ENCODE measurements at places on chromosomes 5 and 9. TPM values are rescaled to one million over a fixed set of nuclear protein-coding genes. Genes with fewer than 3 reads are reported as not detected.

DNA sequence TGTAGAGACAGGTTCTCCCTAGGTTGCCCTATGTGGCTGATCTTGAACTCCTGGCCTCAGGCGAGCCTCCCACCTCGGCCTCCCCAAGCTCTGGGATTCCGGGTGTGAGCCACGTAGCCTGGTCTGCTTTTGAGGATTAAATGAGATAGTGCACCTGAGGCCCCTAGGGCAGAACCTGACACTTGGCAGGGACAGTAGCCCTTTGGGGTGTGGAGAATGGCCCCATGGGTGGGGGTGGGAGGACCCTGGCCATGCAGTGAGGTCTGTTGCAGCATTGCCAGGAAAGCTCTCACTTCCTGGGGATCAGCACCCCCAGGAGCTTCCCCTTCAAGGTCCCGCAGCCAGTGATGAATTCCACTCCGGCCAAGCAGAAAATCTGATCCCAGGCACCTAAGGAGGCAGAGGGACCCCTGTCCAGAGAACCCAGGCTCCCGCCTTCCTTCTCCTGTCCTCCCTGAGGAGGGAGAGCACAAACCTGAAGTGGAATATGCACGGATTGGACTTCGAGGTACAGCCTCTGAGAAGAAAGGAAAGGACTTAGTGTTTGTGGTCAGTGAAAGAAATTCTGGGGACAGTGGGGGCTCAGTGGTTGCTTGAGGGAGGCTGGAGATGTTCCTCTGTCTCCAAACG, 73.9 kb upstream of the UNC5A start:
- no peak overlapping the region for H3K27ac ChIP-seq
- peak; percentile 3 for DNase-seq
- no peak overlapping the region for H3K4me3 ChIP-seq
- no peaks in the 10 kb centered on the region for H3K36me3 ChIP-seq
- no peaks in the 10 kb centered on the region for H3K4me1 ChIP-seq
- no peaks in the 10 kb centered on the region for H3K27me3 ChIP-seq

- no peaks in the 10 kb centered on the region for H3K36me3 ChIP-seq
- H3K27ac ChIP-seq = no peak overlapping the region
- DNase-seq = no peak
- no peaks in the 10 kb centered on the region for H3K4me1 ChIP-seq
- no peaks in the 10 kb centered on the region for H3K27me3 ChIP-seq
Observed at GRCh38 chr5:159593518-159594073, 263.3 kb upstream of the IL12B start.

DNA sequence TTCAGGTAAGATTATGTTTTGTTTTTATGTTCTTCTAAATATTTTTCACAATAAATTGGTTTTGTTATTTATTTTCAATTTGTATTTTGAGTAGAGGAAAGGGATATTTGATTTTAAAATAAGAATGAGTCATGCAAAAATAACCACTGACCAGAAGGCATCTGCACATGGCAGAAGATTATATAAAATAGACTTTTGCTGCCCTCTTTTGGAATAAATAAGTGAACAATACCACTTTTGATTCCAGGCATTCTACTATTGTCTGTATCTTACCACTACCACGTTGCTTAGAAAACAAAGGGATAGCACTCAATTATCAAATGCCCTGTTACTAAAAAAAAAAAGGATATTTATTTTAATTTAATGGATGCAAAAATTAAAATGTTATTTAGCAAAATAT, 227.3 kb upstream of the ITGA1 start:
- no peaks in the 10 kb centered on the region for H3K27me3 ChIP-seq
- no peaks in the 10 kb centered on the region for H3K4me1 ChIP-seq
- no peak overlapping the region for H3K4me3 ChIP-seq
- H3K36me3 ChIP-seq = no peaks in the 10 kb centered on the region

DNA sequence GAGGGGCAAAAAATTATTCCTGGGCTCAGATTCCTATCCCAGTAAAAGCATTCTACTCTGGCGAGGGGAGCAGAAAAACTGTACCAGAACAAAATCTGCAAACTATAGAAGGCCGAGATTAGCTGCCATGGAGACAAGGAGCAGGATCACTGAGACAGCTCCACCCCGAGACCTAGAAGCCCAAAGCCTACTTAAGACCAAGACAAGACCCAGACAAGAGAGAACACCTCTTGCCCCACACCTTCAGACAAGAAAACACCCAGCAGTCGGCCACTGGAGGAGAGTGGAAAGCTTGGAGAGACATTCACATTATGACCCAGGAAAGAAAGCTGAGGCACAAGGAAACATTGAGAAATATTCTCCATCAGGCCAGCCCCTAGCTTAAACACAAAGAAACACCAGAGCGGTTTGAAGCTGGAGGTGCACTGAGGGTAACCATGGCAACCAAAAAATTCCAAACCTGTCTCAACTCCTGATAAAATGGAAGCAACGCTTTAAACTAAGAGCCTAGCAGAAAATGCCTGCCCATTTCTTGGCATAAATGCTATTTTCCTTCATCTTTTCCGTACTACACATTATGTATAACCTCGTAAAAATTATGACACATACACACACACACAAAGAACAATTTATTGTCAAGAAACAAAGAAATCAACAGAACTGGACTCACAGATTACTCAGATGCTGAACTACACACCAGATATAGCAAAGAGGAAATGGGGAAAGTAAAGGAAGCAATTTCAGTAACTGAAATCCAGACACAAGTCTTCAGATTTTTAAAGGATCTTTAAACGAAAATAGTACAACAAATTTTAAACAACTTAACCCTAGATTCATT, 53.8 kb upstream of the FTMT start:
- H3K27ac ChIP-seq = no peak overlapping the region
- H3K4me1 ChIP-seq = no peaks in the 10 kb centered on the region
- DNase-seq = no peak
- H3K4me3 ChIP-seq = no peak overlapping the region

GRCh38 chr5:147504535-147504934, 5.3 kb downstream of the DPYSL3 start:
- no peak for DNase-seq
- no peaks in the 10 kb centered on the region for H3K27me3 ChIP-seq
- H3K4me1 ChIP-seq = peaks cover 8% of the 10 kb centered on the region
- H3K36me3 ChIP-seq = no peaks in the 10 kb centered on the region
- H3K27ac ChIP-seq = peak overlapping the region; percentile 93
- no peak overlapping the region for H3K4me3 ChIP-seq

DNA sequence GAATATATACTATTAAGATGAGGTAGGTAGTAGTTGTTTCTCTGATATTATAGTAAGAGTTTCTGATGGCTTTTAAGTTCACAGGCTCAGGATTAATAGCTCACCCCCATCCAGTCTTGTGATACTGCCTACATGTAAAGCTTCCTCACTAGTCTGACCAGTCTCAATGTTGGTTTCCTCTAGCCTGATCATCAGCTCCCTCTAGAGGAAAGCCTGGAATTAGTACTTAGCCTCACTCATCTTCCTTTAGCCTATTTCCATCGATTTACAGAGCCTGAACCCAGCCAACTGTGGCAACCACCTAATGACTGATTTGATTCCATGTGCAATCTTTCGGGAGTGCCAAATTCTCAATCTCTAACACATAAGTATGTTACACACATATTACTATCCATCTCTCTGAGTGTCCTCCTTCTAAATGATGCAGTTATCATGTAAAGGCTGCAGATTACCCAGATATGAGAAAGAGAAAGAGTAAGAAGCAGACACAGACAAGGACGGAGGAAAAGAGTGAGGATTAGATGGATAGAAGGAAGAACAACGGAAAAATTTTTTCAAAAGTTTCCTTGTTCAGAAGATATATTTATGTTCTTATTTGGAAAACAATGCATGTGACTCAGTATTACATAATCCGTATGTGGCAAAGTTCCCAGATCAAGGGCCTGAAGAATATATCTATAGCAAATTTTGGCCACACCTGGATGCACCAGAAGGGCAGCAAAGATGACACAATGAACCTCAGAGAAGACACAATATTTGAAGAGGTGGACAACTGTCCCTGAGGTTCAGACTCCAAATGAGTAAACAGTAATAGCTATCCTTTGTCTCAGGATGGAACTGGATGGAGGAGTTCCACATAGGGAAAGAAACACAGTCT, 333.7 kb downstream of the ELAVL2 start:
- no peaks in the 10 kb centered on the region for H3K4me1 ChIP-seq
- H3K27me3 ChIP-seq = no peaks in the 10 kb centered on the region
- no peak overlapping the region for H3K27ac ChIP-seq
- no peaks in the 10 kb centered on the region for H3K36me3 ChIP-seq
- DNase-seq = no peak

DNA sequence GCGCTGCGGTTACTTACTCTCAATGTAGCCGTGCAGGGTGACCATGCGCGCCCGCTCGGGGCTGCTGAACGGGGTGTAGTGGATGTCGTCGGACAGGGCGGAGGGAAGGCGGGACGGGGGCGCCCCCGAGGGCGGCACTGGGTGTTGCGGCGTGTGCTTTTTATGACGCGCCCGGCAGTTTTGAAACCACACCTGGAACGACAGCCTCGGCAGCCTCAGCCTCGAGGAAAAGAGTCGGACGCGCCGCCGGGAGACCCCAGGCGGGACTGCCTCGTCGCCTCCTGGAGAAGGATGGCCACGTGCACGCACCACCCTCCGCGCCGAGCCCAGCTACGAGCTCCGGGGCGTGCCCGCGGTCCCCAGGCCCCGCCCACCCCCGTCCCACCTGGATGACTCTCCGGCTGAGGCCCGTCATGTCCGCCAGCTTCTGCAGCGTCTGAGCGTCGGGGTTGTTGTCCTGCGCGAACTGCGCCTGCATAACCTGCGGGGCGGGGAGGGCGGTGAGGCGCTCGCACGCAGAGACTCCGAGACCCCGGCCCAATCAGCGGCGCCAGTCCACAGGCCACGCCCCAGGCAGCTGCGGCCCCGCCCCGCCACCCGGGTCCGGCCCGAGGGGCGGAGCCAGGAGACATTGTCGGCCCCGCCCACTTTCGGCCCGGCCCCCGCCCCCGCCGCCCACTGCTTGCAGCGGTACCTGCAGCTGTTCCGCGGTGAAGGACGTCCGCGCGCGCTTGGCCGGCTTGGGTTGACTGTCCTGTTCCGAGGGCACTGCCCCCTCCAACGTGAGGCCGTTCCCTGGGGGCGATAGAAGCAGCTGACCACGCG, 15.0 kb downstream of the LHX6 start:
- H3K4me3 ChIP-seq = peak overlapping the region; percentile 27
- H3K36me3 ChIP-seq = no peaks in the 10 kb centered on the region
- H3K4me1 ChIP-seq = no peaks in the 10 kb centered on the region
- no peak for DNase-seq

Gene PCA3
- total RNA-seq = not detected

Gene GABRA6
- total RNA-seq = not detected

Measured in uterus (tissue), 4 donors.